T-helper 9 cell (primary cell): ENCODE measurements at places on chromosomes 16 and 17.

- no peak for DNase-seq
Measured at GRCh38 chr17:3657874-3658783, 10.2 kb downstream of the TAX1BP3 start.

DNA sequence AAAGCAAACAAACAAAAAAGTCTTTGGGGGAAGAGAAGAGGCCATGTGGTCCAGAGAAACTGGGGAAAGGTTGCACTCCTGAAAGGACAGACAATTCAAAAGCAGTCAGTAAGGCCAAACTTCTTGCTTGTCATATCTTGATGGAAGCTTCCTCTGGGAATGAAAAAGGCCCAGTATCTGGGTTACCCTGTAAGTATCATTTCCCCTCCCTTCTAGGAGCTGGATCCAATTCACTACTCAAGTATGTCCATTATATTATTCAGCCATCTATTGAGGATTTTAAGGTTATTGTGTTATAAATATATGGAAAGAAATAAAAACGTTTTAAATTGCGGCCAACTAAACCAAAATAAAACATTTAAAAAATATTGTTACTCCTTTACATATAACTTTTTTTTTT, 26.0 kb upstream of the MON1B start:
- DNase-seq = no peak

- DNase-seq = no peak
Measured at GRCh38 chr17:2412561-2413021, 11.7 kb upstream of the MNT start.

- DNase-seq = no peak
Measured at GRCh38 chr16:1311738-1312466, 2.5 kb downstream of the UBE2I start.
